Hematopoietic multipotent progenitor cell treated with erythropoietin and hydrocortisone succinate and interleukin-3 and kit ligand, for 6 days (in vitro differentiated cells): ENCODE measurements at places on chromosomes 1 and 21.
A peak's percentile ranks its signal among the peaks of the same experiment; 100 is the strongest.

DNA sequence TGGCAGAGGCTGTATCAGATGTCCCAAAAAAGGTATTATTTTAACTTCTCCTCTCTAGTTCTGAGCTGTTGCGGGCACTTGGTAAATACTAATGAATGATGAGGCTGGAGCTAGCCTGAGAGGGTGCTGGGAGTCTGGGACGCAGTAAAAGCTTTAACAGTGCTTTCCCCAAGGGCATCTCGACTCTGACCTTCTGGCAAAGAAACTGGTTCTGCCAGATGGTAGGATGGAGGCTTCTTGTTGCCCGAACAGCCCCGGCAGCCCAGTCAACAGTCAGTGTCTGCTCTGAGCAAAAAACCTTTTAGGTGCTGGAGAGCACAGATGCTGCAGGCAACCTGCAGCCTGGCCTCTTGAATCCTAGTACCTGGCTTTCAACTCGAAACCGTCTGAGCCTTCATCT is 2.5 kb upstream of the PNRC2 start:
- DNase-seq: no peak

DNA sequence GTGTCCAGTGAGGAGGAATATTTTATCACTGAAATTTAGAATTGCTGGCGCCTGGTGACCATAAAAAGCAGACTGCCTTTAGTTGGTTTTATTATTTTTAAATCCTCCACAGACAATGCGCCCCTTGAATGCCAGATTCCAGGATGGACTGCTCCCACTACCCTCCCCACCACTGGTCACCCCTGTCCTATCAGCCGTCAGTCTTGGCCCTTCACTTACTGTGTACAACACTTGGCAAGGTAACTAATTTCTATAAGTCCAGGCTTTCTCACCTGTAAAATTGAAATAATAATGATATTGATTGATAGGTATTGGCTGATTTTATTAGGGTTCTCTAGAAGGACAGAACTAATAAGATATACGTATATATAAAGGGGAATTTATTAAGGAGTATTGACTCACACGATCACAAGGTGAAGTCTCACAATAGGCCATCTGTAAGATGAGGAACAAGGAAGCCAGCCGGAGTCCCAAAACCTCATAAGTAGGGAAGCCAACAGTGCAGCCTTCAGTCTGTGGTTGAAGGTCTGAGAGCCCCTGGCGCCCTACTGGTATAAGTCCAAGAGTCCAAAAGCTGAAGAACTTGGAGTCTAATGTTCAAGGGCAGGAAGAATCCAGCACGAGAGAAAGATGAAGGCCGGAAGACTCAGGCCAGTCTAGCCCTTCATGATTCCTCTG is 17.8 kb downstream of the RHEX start:
- DNase-seq: no peak

GRCh38 chr1:205492201-205492667 is 12.2 kb upstream of the CDK18 start:
- no peak for DNase-seq

DNA sequence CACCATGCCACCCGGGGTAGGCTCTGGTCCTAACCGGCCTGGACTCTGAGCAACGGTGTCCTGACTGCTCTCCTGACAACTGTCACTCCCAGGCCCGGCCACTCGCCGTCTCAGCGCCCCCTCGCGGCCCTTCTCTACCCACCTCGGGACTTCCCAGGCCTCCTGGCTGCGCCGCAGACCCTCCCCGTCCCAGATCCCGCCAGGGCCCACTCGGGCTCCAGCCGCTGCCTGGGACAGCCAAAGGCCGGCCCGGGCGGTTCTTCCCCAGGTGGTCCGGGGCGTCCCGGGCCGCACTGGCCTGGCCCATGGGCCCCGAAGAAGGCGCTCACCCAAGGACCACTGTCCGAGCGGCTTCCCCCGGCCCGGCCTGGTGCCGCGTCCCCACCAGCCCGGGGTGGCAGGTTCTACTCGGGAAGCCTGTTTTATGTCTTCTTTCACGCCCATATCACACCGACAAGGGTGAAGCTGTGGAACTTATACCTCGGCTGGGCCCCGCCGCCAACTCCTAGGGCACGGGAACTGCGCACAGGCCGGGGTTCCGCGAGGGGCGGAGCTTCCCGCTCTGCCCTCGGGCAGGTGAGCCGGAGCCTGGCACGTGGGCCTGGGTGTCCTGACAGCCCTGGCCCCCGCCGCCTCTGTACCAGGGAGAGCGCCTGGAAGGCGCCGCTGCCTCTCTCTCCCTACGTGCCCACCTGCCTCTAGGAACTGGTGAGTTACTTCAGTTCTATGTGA is 138.3 kb downstream of the TTLL7 start:
- peak; percentile 76 for DNase-seq

DNA sequence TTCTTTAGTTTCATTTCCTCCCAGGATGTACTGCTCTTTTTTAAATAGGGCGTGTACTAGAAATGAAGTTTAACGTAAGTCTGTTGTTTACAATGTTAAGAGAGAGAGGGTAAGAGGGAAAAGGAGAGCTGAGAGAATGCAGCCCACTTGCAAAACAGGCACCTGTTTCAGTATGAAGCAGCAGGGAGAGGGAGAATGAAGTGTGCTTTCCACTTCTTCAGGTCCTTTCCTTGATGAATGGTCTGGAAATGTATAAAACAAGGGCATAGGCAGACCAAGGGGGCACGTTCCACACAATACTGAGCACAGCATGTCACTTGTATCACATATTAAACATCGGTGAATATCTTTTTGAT is 2.0 kb downstream of the KCNA3 start:
- no peak for DNase-seq

DNA sequence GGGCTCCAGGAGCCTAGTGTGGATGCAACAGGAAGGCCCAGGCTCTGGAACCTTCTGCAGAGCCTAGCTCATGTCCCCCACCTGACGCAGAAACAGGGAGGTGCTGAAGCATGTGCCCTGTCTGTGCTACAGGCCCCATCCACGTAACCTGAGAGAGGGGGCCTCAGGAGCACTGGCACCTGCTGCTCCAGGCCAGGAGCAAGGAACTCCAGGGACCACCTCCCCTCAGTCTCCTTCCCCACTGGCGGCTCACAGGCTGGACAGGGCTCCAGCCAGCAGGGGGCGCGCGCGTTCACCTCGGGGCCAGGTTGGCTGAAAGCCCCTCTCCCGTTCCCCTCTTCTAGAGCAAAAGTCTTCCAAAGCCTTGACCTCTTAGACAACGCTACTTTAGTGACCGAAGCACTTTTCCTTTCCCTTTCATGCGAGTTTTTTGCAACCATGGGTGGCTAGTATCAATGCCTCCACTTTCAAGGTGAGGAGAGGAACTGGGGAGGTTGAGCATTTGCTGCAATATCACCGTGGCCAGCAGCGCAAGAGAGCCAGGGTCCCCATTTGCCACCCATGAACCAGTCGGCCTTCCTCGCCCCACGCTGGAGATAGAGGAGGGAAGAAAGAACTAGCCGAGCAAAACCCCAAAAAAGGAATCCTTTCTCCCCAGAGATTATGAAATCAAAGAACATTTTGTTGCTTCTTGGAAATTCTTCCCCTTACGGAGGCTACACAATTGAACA is 52.4 kb upstream of the GPR157 start:
- DNase-seq: peak; percentile 70

GRCh38 chr21:27582246-27582947 is 615.5 kb upstream of the ADAMTS5 start:
- no peak for DNase-seq

- peak; percentile 79 for DNase-seq
Observed at GRCh38 chr1:177948336-177948972, 21.4 kb downstream of the SEC16B start.

DNA sequence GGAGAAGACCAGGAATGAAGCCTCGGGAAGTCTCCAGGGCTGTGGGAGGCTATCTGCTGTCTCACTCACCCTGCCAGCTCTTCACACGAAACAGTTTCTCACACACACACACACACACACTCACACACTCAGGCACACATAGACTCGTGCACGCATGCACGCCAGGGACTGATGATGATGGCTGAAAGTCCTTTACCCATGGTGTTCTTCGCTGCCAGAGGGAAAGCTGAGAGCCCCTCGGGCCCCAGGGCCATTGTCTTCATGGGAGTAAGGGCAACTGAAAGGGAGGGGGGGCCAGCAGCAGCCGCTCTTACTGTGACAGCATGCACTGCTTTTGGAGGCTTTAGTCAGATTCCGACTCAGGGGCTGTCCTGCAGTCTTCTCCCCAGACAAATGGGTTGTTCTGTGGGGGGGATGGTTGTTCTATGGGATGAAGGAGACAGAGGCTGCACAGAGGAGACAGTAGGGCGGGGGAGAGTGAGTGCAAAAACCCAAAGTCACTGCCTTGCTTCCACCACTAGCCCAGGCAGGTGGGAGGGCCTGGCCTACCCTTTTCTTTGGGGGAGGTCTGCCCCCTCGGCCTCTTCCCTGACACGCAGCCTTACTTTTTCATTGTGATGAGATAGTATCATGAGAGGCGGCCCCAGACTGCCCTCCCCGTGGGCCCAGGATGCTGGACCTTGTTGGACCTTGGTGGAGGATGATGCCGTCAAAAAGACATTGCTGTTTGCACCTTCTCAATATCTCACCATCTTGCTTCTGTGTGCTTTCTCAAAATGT is 29.0 kb downstream of the STUM start:
- no peak for DNase-seq

DNA sequence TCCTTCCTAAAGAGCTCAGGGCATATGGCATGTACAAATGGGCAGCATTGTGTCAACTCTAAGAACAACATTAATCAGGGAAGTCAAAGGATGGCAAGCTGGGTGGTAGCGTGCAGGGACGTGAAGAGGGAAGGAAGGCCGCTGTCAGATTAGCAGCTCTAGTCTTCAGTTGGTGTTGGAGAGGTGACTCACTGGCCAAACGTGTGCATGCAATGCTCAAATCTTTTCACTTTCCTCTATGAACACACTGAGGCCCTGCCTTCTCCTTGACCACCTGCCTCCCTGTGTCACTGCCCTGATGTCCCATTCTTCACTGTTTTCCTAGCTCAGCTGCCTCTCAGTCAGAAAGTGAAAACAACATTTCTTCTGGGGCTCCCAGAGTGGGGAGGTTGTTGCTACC is 5.9 kb upstream of the PIGR start:
- DNase-seq: peak; percentile 59

GRCh38 chr1:59686170-59686569 is 128.6 kb upstream of the HOOK1 start:
- DNase-seq: no peak

- DNase-seq: no peak
Observed at GRCh38 chr1:216140730-216141524, 282.3 kb downstream of the USH2A start.

GRCh38 chr1:7886405-7886745 is 33.5 kb upstream of the UTS2 start:
- DNase-seq: no peak
